Esophagus muscularis mucosa (tissue), 4 donors: ENCODE measurements at places on chromosomes 5 and 9. TPM values are rescaled to one million over a fixed set of nuclear protein-coding genes. Genes with fewer than 3 reads are reported as not detected.

DAPK1 gene
- 51.7 TPM for total RNA-seq

OTP gene
- not detected for total RNA-seq

MYOZ3 gene
- total RNA-seq = 0.17 TPM

PALM2AKAP2 gene
- total RNA-seq = 4.6 TPM

CKMT2 gene
- 14.2 TPM for total RNA-seq

SCGB3A2 gene
- total RNA-seq = not detected

ZFR gene
- total RNA-seq = 106 TPM

CTXN3 gene
- total RNA-seq = not detected

RMI1 gene
- 6.3 TPM for total RNA-seq

DNA sequence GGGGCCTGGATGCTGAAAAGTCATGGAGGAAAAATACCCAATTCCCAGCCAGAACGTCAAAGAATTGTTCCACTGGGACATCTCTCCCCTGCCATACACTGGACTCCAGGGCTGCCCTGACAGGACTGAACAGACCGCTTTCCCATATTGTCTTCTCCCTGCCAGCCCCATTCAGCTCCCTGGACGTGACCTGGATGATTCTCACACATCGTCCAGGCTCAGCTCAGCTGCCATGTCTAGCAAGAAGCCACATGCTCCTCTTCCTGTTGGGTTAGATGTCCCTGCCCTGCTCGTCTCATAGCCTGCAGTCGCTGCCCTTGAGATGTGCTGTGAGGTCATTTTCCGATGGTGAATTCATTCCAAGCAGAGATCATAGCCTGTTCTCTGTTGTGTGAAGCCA lies 37.4 kb downstream of the FOXI1 start:
- H3K36me3 ChIP-seq = no peaks in the 10 kb centered on the region
- DNase-seq = peak; percentile 86
- H3K4me1 ChIP-seq = no peaks in the 10 kb centered on the region
- no peaks in the 10 kb centered on the region for H3K27me3 ChIP-seq
- H3K4me3 ChIP-seq = no peak overlapping the region

DNA sequence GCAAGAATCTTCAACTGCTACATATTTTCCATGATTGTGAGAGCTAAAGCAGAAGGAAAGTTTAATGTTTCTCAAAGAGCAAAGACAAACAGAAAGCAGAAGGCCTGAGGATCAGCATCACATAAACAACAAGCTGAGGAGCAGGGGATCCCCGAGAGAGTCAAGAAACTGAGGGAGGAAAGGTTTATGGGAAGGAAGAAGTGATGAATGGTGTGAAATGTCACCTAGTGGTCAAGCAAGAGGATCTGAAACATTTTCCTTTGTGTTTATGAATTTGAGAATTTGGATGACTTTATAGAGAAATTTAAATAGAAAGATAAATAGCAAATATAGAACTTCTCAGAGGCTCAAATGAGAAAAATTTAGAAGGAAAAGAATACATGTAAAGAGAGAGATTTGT lies 481.9 kb downstream of the CHSY3 start:
- no peak overlapping the region for H3K4me3 ChIP-seq
- no peaks in the 10 kb centered on the region for H3K4me1 ChIP-seq
- no peak for DNase-seq
- H3K27ac ChIP-seq = no peak overlapping the region

GRCh38 chr5:14153932-14154731 lies 11.0 kb downstream of the TRIO start:
- H3K27ac ChIP-seq = peak overlapping the region; percentile 78
- H3K4me1 ChIP-seq = peaks cover 96% of the 10 kb centered on the region
- peak; percentile 94 for DNase-seq
- no peaks in the 10 kb centered on the region for H3K27me3 ChIP-seq
- H3K4me3 ChIP-seq = peak overlapping the region; percentile 8

- H3K36me3 ChIP-seq = no peaks in the 10 kb centered on the region
- H3K27me3 ChIP-seq = no peaks in the 10 kb centered on the region
- peaks cover 91% of the 10 kb centered on the region for H3K4me1 ChIP-seq
- H3K4me3 ChIP-seq = peak overlapping the region; percentile 63
These were observed 1.4 kb downstream of the AKNA start for GRCh38 chr9:114386361-114386885.

DNA sequence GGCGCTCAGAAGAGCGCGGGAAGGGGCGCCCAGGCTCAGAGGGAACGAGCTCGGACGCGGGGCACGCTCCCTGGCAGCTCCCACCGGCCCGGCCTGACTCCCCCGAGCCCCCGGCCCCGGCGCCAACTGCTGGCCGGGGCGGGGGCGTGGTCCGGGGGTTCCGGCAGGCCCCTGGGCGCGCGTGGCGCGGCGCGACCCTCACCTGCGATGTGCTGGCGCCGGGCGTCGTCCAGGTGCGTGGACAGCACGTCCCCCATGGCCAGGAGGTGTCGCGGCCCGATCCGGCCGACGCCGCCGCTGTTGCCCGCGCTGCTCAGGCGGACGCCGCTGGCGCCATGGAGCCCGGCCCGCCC lies 43.5 kb upstream of the STXBP1 start:
- no peak for DNase-seq
- H3K4me3 ChIP-seq = peak overlapping the region; percentile 97
- no peaks in the 10 kb centered on the region for H3K27me3 ChIP-seq
- H3K36me3 ChIP-seq = peaks cover 4% of the 10 kb centered on the region
- peaks cover 65% of the 10 kb centered on the region for H3K4me1 ChIP-seq

GRCh38 chr5:44783634-44784315 lies 25.0 kb upstream of the MRPS30 start:
- no peak overlapping the region for H3K27ac ChIP-seq
- H3K27me3 ChIP-seq = no peaks in the 10 kb centered on the region
- H3K4me3 ChIP-seq = no peak overlapping the region
- H3K36me3 ChIP-seq = no peaks in the 10 kb centered on the region

GRCh38 chr9:135969064-135969683 lies 8.0 kb upstream of the UBAC1 start:
- peaks cover 31% of the 10 kb centered on the region for H3K27me3 ChIP-seq
- H3K36me3 ChIP-seq = no peaks in the 10 kb centered on the region
- no peak overlapping the region for H3K4me3 ChIP-seq
- no peak overlapping the region for H3K27ac ChIP-seq
- H3K4me1 ChIP-seq = peaks cover 20% of the 10 kb centered on the region

DNA sequence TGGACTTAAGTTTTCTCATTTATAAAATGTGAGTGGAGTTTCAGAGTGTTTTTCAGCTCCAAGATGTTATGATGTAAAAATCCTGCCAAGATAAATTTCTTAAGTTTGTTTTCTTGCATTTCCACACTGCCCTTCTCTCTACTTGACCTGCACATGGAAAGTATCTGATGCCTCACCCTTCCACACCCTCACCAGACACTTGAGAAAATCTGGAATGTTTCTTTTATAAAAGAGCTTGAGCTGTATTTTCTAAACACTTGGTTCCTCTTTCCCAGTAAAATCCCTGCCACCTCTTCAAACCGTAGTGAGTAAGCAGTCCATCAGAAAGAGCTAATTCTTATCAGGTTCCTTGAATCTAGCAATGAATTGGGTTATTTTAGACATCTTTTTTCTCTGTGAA lies 42.9 kb downstream of the FOXD1 start:
- no peaks in the 10 kb centered on the region for H3K36me3 ChIP-seq
- H3K27me3 ChIP-seq = no peaks in the 10 kb centered on the region
- H3K27ac ChIP-seq = no peak overlapping the region

DNA sequence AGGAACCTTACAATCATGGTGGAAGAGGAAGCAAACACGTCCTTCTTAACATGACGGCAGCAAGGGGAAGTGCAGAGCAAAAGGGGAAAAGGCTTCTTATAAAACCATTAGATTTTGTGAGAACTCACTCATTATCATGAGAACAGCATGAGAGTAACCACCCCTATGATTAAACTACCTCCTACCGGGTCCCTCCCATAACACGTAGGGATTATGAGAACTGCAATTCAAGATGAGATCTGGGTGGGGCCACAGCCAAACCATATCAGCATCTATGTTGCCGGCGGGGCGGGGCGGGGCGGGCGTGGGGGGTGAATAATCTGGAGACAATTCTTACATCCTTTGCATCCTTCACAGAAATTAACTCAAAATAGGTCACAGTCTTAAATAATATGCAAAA lies 58.8 kb upstream of the GFPT2 start:
- no peaks in the 10 kb centered on the region for H3K36me3 ChIP-seq
- no peaks in the 10 kb centered on the region for H3K27me3 ChIP-seq
- no peaks in the 10 kb centered on the region for H3K4me1 ChIP-seq
- no peak overlapping the region for H3K4me3 ChIP-seq
